ENCODE measurements at places on chromosomes 5 and 9. TPM values are rescaled to one million over a fixed set of nuclear protein-coding genes. Genes with fewer than 3 reads are reported as not detected.

SLC22A4 gene
- total RNA-seq: 0.83 TPM

CBY3 gene
- total RNA-seq: 0.66 TPM

DNM1 gene
- total RNA-seq: 16.4 TPM

ANKRD33B gene
- 3.6 TPM for total RNA-seq

PDCD1LG2 gene
- 2.8 TPM for total RNA-seq

GCNT1 gene
- total RNA-seq: 10.0 TPM

LCN2 gene
- total RNA-seq: not detected

PCDHGA4 gene
- 11.3 TPM for total RNA-seq

LCNL1 gene
- total RNA-seq: 1.1 TPM

ARID3C gene
- total RNA-seq: not detected

GPR150 gene
- total RNA-seq: not detected

TRPM3 gene
- total RNA-seq: 0.55 TPM

ADAMTS6 gene
- total RNA-seq: 7.1 TPM

LIX1 gene
- 2.4 TPM for total RNA-seq

LCP2 gene
- total RNA-seq: 17.2 TPM

TMC1 gene
- total RNA-seq: under 0.01 TPM

TRIP13 gene
- 0.54 TPM for total RNA-seq

DNA sequence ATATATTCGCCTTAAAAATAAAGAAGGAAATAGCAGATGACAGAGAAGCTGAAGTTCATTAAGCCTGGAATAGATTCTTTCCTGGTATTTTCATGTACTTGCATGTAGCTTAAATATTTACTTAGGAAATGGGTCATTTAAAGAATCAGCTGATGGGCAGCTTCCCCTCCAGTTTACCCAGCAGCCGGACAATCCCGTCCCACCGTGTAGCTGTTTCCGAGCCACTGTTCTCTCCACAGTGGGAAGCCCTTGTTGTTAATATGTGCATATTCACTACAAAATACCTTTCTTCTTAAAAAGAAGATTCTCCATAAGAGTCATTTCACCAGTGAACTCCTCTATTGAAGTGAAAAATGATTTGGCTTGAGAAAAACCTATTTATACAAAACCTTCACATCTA lies 187.0 kb downstream of the FANCC start:
- H3K4me1 ChIP-seq: no peaks in the 10 kb centered on the region
- no peak for DNase-seq
- no peak overlapping the region for H3K27ac ChIP-seq
- no peak overlapping the region for H3K4me3 ChIP-seq

- no peaks in the 10 kb centered on the region for H3K36me3 ChIP-seq
- H3K4me3 ChIP-seq: no peak overlapping the region
- DNase-seq: no peak
- no peak overlapping the region for H3K27ac ChIP-seq
Measured at GRCh38 chr5:68818057-68818695, 275.6 kb upstream of the SLC30A5 start.

- no peak overlapping the region for H3K4me3 ChIP-seq
- peak; percentile 57 for DNase-seq
- H3K27ac ChIP-seq: no peak overlapping the region
- H3K36me3 ChIP-seq: no peaks in the 10 kb centered on the region
Measured at GRCh38 chr5:398475-399295, 44.3 kb upstream of the EXOC3 start.

- H3K4me3 ChIP-seq: no peak overlapping the region
- H3K36me3 ChIP-seq: no peaks in the 10 kb centered on the region
- no peak for DNase-seq
- no peaks in the 10 kb centered on the region for H3K4me1 ChIP-seq
- H3K27me3 ChIP-seq: no peaks in the 10 kb centered on the region
- no peak overlapping the region for H3K27ac ChIP-seq
Measured at GRCh38 chr5:2113348-2114131, 230.8 kb upstream of the IRX4 start.

- H3K36me3 ChIP-seq: peaks cover under 1% of the 10 kb centered on the region
- H3K27ac ChIP-seq: peak overlapping the region; percentile 88
- peaks cover 18% of the 10 kb centered on the region for H3K4me1 ChIP-seq
- H3K4me3 ChIP-seq: no peak overlapping the region
- H3K27me3 ChIP-seq: no peaks in the 10 kb centered on the region
- no peak for DNase-seq
Measured at GRCh38 chr5:177601126-177601525, 1.2 kb downstream of the B4GALT7 start.

GRCh38 chr5:110342683-110343082 lies 383.8 kb downstream of the TMEM232 start:
- no peak overlapping the region for H3K4me3 ChIP-seq
- H3K36me3 ChIP-seq: no peaks in the 10 kb centered on the region
- H3K4me1 ChIP-seq: no peaks in the 10 kb centered on the region
- H3K27me3 ChIP-seq: no peaks in the 10 kb centered on the region
- no peak overlapping the region for H3K27ac ChIP-seq

GRCh38 chr9:122036988-122037387 lies 56.1 kb downstream of the TTLL11 start:
- no peak overlapping the region for H3K27ac ChIP-seq
- H3K4me3 ChIP-seq: no peak overlapping the region
- no peak for DNase-seq

DNA sequence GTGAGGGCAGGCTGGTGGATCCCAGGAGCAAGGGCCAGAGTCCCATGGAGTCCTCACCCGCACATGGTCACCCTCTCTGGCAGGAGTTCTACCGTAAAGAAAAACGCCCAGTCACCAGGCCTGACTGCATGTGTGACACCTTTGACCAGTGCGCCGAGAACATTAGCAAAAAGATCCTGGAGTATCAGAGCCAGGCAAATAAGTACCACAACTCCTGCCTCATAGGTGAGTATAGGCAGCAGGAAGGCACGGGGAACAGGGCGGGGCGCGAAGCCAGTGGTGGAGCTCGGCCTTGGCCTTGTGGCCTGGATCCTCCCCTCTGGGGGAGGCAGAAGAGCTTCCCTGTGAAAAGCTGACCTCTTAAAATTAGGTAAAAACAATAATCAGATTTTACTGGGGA lies 45.4 kb upstream of the TDRD7 start:
- no peaks in the 10 kb centered on the region for H3K4me1 ChIP-seq
- H3K27me3 ChIP-seq: no peaks in the 10 kb centered on the region
- no peaks in the 10 kb centered on the region for H3K36me3 ChIP-seq

GRCh38 chr5:57155033-57155432 lies 18.8 kb upstream of the GPBP1 start:
- H3K4me3 ChIP-seq: no peak overlapping the region
- no peak overlapping the region for H3K27ac ChIP-seq
- H3K36me3 ChIP-seq: no peaks in the 10 kb centered on the region

DNA sequence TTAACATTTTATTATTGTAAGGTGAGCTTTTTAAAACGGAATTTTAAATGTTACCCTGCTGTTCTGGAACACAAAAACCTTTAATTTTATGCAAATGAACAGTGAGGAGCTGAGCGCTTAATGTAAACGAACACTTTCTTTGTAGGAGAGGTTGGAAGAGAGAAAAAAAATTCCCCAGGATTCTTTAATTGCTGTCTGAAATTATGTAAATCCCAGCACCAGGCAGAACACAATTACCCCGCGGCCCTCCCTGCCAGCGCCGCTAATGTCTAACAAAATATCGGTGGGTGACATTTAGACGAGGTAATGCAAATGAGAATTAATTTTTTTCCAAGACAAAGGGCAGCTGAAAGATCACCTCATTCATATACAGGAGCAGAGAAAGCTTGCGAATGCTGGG lies 143.4 kb upstream of the MVB12B start:
- no peaks in the 10 kb centered on the region for H3K27me3 ChIP-seq
- no peak overlapping the region for H3K4me3 ChIP-seq
- no peaks in the 10 kb centered on the region for H3K4me1 ChIP-seq
- no peak for DNase-seq
- no peak overlapping the region for H3K27ac ChIP-seq

- H3K4me3 ChIP-seq: no peak overlapping the region
- DNase-seq: no peak
- H3K36me3 ChIP-seq: peaks cover 13% of the 10 kb centered on the region
- peak overlapping the region; percentile 86 for H3K27ac ChIP-seq
- H3K27me3 ChIP-seq: no peaks in the 10 kb centered on the region
- no peaks in the 10 kb centered on the region for H3K4me1 ChIP-seq
Measured at GRCh38 chr9:115063058-115063845, 54.7 kb downstream of the TNC start.

GRCh38 chr9:125587819-125588460 lies 119.1 kb downstream of the MAPKAP1 start:
- H3K36me3 ChIP-seq: peaks cover 13% of the 10 kb centered on the region
- no peak overlapping the region for H3K4me3 ChIP-seq
- no peaks in the 10 kb centered on the region for H3K27me3 ChIP-seq
- no peak overlapping the region for H3K27ac ChIP-seq

DNA sequence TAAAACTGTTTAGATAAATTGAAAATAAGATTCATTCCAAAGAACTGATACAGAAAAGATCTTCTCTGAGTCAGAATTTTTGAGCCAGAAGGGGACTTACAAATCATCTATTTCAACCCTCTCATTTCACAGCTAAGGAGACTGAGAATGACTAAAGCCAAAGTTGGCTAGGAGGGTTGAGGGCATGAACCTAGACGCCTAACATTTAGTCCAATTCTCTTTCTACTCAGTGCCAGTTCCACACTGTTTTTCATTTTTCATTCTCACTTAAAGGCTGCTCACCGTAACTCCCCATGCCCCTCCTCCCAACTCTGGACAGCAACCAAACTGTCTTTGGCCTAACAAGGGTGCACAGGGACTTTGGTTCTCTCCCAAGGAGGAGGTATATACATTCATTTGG lies 364.0 kb downstream of the NDUFS4 start:
- no peaks in the 10 kb centered on the region for H3K27me3 ChIP-seq
- no peak for DNase-seq
- H3K36me3 ChIP-seq: no peaks in the 10 kb centered on the region

GRCh38 chr5:7872517-7873130 lies 3.7 kb downstream of the MTRR start:
- no peaks in the 10 kb centered on the region for H3K27me3 ChIP-seq
- H3K36me3 ChIP-seq: peaks cover 6% of the 10 kb centered on the region
- no peak overlapping the region for H3K27ac ChIP-seq
- peaks cover 17% of the 10 kb centered on the region for H3K4me1 ChIP-seq
- no peak overlapping the region for H3K4me3 ChIP-seq

DNA sequence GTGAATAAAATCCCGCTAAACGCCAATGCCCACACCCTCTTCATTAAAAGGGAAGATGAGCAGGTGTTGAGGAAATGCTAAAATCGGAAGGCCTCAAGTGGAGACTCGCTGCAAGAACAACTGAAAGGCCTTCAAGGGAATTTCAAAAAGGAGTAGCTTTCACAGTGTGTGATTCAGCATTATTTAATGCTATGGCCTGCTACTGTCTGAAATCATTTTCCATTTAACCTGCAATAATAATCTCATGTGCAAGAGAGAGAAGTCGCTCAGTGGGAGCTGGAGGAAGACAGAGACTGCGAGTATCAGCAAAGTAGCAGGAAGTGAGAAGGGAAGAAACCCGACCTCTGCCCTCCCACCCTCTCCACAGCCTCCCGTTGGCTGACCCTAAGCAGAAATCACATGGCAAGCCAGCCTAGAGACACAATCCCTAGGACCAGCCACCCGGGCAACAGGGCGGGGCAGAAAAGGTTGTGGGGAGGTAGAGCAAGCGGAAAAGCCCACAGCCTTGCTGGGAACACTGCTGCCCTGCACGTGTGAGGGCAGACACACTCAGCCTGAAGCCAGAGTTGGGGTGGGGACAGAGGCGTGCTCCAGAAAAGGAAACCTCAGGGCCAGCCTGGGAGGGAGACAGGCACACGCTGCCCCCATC lies 39.9 kb upstream of the CTSL start:
- no peak overlapping the region for H3K4me3 ChIP-seq
- H3K27ac ChIP-seq: peak overlapping the region; percentile 59
- peaks cover 12% of the 10 kb centered on the region for H3K36me3 ChIP-seq
- no peak for DNase-seq

- H3K4me1 ChIP-seq: no peaks in the 10 kb centered on the region
- H3K27me3 ChIP-seq: no peaks in the 10 kb centered on the region
- no peak overlapping the region for H3K27ac ChIP-seq
- no peak for DNase-seq
- H3K36me3 ChIP-seq: no peaks in the 10 kb centered on the region
Measured at GRCh38 chr9:92527832-92528521, 7.8 kb downstream of the ECM2 start.

GRCh38 chr5:142872795-142873194 lies 102.6 kb downstream of the ARHGAP26 start:
- no peak for DNase-seq
- H3K36me3 ChIP-seq: no peaks in the 10 kb centered on the region
- H3K4me1 ChIP-seq: peaks cover 25% of the 10 kb centered on the region
- no peak overlapping the region for H3K4me3 ChIP-seq

DNA sequence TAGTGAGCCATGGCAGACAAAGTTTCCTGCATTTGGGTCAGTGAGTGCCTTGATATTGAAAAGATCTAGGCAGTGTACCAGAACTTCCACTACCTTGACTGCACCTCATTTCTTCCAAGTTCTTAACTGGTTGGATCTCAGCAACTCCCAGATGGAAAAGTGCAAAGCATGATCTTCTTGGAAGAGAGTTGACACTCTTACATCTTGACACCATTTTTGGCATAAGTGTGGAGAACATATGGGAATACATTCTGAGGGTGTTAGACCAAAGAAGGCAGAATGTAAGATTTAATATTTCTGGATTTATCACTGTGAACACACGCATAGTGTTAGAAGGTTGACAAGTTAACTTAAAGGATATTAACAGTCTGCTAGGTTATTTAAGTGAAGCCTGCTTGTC lies 555.1 kb upstream of the CTNND2 start:
- H3K4me1 ChIP-seq: no peaks in the 10 kb centered on the region
- no peak overlapping the region for H3K4me3 ChIP-seq
- H3K27ac ChIP-seq: no peak overlapping the region
- no peak for DNase-seq
- H3K27me3 ChIP-seq: no peaks in the 10 kb centered on the region
- no peaks in the 10 kb centered on the region for H3K36me3 ChIP-seq

DNA sequence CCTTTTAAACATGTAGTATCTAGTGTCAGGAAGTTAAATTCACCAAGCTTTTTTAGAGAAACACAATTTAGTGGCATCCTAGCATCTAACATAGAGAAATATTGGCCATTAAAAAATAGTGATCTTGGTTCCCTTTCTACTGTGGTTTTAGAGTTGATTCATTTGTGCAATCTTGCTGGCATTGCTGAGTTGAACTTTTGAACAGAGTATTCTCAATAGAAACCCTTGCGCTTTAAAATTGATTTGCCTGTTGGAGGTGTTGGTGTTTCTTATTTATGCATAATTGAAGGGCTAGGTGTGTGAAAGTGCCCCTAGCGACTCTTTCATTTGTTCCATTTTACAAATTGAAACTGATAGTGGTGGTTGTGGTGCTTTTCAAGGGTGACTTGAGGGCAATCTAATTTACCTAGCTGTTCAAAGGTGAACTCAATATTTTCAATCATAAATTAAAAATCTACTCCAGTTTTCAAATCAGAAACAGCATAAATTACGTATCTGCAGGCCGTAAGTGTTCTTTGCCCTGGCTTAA lies 73.0 kb upstream of the MPDZ start:
- H3K27me3 ChIP-seq: no peaks in the 10 kb centered on the region
- no peak for DNase-seq
- H3K27ac ChIP-seq: no peak overlapping the region
- H3K4me1 ChIP-seq: peaks cover 3% of the 10 kb centered on the region
- H3K36me3 ChIP-seq: no peaks in the 10 kb centered on the region

- no peak overlapping the region for H3K27ac ChIP-seq
- H3K36me3 ChIP-seq: no peaks in the 10 kb centered on the region
- H3K4me3 ChIP-seq: no peak overlapping the region
- DNase-seq: no peak
- H3K4me1 ChIP-seq: peaks cover 20% of the 10 kb centered on the region
- H3K27me3 ChIP-seq: no peaks in the 10 kb centered on the region
Measured at GRCh38 chr5:132371603-132371994, 2.1 kb downstream of the SLC22A5 start.

GRCh38 chr5:115588640-115589039 lies 13.6 kb downstream of the TICAM2 start:
- H3K27me3 ChIP-seq: no peaks in the 10 kb centered on the region
- no peak overlapping the region for H3K4me3 ChIP-seq
- no peak for DNase-seq
- peaks cover 17% of the 10 kb centered on the region for H3K4me1 ChIP-seq
- peak overlapping the region; percentile 19 for H3K27ac ChIP-seq

All from sigmoid colon (tissue), 7 donors.